SK-MEL-5 (cell line): ENCODE measurements at places on chromosomes 3 and 15. TPM values are rescaled to one million over a fixed set of nuclear protein-coding genes. Genes with fewer than 3 reads are reported as not detected.

- DNase-seq = no peak
Observed at GRCh38 chr3:108271626-108272025, 24.7 kb upstream of the HHLA2 start.

DNA sequence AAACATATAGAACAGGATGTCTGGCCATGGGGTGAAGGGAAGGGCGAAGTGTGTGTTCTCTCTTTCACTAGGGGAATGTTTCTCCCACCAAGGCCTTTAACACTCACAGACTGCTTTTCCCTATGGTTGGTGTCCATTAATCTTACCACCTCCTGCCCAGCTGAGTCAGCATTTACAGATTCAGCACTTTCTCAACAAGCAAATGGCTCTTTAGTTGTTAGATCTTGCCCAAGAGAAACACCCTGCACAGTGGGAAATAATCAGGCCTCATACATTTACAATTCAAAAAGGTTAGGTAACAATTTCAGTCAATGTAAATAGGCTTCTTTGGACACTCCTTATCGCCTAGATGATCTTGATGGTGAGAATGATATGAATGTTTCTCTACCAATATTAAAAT is 418.2 kb downstream of the EPHA3 start:
- DNase-seq = no peak

GOLGA6L7 gene
- not detected in 2 replicates for total RNA-seq

DNA sequence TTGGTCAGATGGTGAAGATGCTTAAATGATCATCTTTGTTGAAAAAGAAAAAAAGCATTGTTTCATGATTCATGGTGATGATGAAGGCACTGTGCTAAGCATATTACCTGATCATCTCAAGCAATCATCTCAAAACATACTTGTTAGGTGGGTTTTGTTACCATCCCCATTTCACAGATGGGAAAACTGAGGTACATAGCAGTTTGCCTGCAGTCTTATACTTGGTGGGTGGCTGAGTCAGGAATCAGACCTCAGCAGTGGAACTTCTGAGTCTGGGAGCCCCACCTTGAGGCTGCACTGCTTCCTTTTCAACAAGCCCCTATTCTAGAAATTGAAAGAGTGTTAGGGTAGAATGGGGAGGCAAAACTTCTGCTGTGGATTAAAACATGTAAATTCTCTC is 341.1 kb downstream of the THSD4 start:
- no peak for DNase-seq

GRCh38 chr15:38684440-38685010 is 119.9 kb upstream of the RASGRP1 start:
- no peak for DNase-seq

GRCh38 chr15:83764201-83764838 is 110.4 kb downstream of the ADAMTSL3 start:
- DNase-seq = peak; percentile 59

GRCh38 chr3:35690271-35690670 is 50.9 kb downstream of the ARPP21 start:
- DNase-seq = no peak

GSK3B gene
- total RNA-seq = 46.1 and 55.2 TPM in 2 replicates

GRCh38 chr15:45151998-45152828 is 22.4 kb downstream of the DUOX1 start:
- DNase-seq = no peak

FBXO45 gene
- 14.0 and 15.8 TPM in 2 replicates for total RNA-seq

- no peak for DNase-seq
Observed at GRCh38 chr3:11145888-11146287, 8.4 kb upstream of the HRH1 start.

DNA sequence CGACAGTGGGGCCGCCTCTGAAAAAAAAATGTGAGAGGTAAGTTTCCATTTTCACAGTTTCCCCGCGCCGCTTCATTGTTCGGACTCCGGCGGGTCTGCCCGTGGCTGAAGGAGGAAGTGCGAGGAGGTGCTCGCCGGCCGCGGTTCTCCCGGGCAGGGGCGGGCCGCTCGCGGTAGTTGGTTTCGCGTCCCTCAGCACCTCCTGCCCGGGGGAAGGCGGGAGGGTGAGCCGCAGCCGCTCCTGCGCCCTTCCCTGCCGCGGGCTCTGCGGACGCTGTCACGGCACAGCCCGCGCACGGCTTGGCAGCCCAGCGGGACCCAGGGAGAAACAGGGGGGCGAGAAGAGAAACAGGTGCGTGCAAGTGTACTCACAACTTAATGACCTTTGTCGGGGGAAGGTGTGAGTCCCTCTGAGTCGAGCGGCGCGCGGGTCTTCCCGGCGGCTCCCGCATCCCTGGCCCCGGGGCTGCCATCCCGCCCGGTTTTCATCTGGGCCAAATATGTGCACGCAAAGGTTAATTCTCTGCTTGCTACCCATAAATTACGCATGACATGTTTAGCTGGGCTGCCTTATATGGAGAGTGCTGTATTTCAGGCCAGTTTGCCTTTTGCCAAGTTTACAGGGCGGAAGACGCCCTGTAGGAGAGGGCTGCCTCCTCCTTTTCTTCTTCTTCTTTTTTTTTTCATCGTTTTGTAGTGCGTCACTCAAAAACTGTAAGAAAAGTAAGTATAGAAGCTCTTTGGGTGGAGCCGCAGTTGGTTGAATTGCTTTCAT is 514 bp downstream of the MBNL1 start:
- DNase-seq = peak; percentile 48
